CD4-positive, alpha-beta T cell treated with Interleukin-15 for 1 hour (primary cell): ENCODE measurements at places on chromosomes 1 and 21.

GRCh38 chr1:56547473-56547872, 31.9 kb downstream of the PLPP3 start:
- DNase-seq: no peak

- no peak for DNase-seq
Observed at GRCh38 chr21:35281956-35282355, 232.9 kb upstream of the RUNX1 start.

DNA sequence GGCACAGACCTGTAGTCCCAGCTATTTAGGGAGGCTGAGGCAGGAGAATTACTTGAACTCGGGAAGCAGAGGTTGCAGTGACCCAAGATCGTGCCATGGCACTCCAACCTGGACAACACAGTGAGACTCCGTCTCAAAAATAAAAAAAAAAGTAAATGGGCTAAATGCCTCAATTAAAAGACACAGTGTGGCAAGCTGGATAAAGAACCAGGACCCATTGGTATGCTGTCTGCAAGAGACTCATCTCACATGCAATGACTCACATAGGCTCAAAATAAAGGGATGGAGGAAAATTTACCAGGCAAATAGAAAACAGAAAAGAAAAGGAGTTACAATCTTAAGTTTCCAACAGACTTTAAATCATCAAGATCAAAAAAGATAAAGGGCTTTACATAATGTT, 40.3 kb downstream of the ACBD6 start:
- DNase-seq: no peak

DNA sequence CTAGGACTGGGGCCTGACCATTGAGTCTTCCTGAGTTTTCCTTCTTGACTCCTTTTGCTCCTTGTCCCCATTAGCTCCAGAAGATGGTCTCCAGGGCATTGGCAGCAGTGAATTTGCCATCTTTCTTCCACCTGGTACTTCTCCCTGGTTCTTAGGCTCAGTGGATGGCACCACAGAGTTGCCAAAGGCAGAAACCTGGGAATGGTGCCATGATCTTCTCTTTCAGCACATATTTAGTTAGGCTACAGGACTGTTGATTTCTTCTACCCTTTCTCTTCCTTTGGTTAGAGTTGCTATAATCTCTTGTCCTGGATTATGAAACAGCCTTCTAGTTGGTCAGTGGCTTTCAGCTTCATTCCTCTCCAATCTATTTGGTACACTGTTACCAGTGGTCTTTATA, 6.2 kb downstream of the ZBTB40 start:
- DNase-seq: no peak

- DNase-seq: no peak
Observed at GRCh38 chr1:180267211-180267561, 37.1 kb downstream of the LHX4 start.

DNA sequence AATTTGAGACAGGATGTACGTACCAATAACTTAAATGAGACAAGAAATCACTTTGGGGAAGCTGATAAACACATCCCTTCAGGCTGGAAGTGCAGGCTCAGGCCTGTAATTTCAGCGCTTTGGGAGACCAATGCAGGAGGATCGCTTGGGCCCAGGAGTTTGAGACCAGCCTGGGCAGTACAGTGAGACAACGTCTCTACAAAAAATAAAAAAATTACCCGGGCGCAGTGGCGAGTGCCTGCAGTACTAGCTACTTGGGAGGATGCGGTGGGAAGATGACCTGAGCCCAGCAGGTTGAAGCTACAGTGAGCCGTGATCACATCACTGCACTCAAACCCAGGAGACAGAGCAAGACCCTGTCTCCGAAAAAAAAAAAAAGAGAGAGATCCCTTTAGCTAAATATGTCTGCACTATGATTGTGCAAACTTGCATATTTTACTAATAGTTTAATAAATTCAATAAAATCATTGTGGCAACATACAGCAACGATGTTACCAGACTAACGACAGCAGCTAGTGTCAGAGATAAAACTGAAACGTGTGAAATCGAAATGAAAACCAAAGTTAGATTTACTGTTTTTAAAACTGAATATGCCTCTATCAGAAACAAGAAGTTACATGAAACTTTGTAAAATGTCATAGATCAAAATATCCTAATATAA, 54.7 kb downstream of the CD2 start:
- DNase-seq: no peak
